ENCODE measurements at places on chromosomes 11 and 22. TPM values are rescaled to one million over a fixed set of nuclear protein-coding genes. Genes with fewer than 3 reads are reported as not detected.

DNA sequence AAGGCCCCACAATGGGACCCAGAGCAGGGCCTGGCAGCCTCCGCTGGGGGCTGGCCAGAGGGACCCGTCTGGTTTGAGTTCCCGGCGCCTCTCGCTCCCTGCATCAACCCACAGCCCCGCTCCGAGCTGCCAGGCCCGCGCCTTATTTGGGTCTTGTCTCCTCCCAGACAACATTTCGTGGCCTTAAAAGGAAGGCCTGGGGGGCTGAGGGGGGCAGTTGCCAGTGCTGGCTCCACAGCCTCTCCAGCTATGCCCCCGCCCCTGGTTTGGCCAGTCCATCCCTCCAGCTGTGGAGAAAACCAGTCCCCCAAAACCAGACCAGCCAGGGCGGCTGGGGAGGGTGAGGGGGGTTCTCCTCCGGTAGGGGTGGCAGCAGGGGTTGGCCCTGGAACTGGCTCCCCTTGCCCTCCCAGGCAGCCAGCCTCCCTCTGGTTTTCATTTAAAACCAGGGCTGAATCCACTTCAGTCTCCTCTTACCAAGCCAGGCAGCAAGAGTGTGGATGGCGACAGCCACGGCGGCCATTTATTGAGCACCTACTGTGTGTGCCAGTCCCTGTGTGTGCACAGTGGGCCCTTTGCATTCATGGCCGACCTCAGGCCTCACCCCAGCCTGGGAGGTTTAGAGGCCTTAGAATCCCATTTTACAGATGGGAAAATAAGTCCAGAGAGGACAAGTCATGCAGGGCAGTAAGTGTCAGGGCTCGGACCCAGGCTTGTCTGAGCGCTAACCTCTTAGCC, 18.6 kb downstream of the EMID1 start:
- peak; percentile 67 for DNase-seq

GRCh38 chr11:88151709-88152265, 23.5 kb downstream of the RAB38 start:
- DNase-seq = no peak

DNA sequence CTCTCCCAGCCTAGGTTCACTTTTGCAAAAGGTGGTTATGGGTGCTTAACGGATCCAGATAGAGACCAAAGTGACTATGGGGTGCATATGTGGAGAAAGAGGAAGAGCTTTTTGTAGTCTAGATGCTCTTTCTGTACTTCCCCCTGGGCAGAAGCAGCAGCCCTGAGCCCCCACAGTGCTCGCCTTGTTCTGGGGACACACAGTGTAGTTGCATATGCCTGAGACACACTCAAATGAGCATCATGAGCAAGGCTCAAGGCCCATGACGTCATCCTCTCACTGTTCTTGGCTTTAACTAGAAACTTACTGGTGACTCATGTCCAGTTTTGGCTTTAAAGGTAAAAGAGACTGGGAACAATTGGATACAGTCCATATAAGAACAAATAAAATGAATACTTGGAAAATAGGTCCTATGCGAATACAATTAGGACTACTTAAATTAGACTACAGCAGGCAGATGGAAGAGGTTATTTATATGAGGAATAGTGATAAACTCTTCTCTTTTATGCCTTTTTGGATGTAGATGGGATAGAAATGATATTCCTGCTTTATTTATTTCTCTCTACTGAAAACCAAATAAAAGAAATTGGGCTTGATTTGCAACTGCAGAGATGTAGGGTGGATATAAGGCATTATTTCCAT, 20.1 kb upstream of the PEX26 start:
- peak; percentile 88 for DNase-seq

DNA sequence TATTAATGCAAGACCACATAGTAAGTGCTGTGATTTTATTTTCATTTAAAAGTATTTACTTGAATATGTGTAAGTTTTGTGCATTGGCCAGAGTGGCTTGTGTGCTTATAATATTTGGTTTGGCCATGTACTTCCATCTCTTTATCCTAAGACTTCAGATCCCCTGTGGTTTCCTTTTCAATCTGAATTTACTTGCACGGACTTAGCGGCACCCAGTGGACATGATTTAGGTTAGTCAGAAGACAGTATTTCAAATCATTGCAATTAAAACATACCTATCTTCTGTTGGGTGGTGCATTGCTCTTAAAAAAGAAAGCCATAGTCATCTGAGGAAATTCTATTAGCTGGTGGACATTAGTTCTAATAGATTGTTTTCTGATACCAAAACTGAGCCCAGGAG, 30.7 kb downstream of the PIWIL4 start:
- no peak for DNase-seq

DNA sequence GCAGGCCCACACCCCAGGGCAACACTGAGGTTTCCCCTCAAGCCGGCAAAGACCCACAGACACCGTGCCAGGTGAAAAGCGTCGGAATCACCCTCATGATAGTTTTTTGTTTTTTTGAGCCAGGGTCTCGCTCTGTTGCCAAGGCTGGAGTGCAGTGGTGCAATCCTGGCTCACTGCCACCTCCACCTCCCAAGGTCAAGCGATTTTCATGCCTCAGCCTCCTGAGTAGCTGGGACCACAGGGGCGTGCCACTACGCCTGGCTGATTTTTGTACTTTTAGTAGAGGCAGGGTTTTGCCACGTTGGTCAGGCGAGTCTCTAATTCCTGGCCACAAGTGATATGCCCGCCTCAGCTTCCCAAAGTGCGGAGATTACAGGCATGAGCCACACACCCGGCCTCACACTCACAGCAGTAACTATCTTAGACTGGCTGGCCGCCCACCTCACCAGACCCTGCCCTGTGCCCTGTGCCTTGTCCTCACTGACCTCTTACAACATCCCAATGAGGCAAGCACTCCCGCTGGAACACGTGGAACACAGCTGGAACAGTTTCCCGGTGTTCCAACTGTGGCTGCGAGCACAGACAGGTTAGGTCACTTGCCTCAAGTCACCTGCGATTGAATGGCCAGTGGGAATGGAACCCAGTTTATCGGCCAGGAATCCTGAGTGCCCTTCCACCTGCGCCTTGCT, 21.1 kb downstream of the LRRC10B start:
- no peak for DNase-seq

DNA sequence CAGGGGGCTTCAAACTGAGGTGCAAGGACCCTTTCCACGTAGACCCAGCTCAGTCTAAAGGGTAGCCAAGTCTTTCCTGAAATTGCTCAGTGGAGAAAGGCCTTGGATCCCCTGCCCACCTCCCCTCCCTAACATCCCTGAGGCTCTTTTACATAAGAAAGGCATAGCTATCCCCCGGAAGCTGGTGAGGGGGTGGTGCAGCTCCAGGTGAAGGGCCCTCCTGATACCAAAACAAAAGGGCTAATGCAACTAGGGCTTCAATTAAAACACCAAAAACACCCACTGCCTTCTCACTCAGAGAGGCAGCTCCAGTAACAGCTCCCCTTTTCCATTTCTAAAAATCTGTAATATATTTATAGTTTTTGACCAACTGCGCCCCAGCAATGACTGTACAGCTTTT, 5.8 kb downstream of the SHANK2 start:
- no peak for DNase-seq

- no peak for DNase-seq
Measured at GRCh38 chr11:102589047-102589459, 36.1 kb downstream of the MMP20 start.

- no peak for DNase-seq
Measured at GRCh38 chr22:19085233-19085718, 36.9 kb downstream of the DGCR2 start.

GRCh38 chr11:112617977-112618826, 343.0 kb upstream of the NCAM1 start:
- no peak for DNase-seq

DNA sequence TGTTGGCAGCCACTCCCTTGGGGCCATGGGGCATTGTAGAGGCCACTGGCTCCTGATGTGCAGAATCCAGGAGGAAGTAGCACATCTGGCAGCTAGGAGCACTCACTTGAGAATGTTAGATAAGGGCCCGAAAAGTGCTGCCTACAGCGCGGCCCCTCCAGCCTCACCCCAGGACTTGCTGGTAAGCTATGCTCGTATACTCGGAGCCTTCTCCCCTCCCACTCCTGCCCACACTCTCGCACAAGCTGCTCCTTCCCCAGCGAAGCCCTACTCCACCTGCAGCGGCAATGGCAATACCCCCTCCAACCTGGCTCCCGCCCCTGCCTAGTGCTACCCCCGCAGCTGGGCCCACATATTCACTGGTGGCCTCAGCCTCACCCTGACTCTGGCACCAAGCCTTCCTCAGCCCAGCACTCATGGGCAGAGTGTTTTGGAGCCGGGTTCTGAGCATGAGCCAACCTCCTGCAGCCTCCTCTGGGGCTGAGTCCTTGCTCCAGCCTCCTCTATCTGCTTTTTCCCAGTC, 47.7 kb downstream of the PDE2A start:
- no peak for DNase-seq

DNA sequence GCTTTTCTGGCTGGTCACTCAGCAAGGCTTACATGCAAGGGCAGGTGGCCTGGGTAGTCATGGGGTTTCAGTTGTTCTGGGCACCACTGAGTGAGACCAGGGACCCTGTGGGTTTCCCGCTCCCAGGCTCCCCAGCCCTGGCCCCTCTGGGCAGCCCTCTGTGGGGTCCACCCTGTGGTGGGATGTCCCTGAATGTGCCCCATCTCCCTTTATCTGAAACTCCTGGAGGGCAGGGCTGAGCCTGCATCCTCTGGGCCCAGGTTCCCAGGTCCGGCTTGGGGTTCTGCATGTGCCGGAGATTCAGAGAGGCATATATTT, 1041.0 kb downstream of the BRD1 start:
- DNase-seq = no peak

GRCh38 chr11:99351624-99352023, 330.9 kb downstream of the CNTN5 start:
- DNase-seq = no peak

- no peak for DNase-seq
Measured at GRCh38 chr11:122779047-122779629, 59.2 kb upstream of the CRTAM start.

- no peak for DNase-seq
Measured at GRCh38 chr22:24455039-24455438, 27.6 kb downstream of the ADORA2A start.

GRCh38 chr11:118895093-118896039, 11.7 kb downstream of the CXCR5 start:
- peak; percentile 94 for DNase-seq

DNA sequence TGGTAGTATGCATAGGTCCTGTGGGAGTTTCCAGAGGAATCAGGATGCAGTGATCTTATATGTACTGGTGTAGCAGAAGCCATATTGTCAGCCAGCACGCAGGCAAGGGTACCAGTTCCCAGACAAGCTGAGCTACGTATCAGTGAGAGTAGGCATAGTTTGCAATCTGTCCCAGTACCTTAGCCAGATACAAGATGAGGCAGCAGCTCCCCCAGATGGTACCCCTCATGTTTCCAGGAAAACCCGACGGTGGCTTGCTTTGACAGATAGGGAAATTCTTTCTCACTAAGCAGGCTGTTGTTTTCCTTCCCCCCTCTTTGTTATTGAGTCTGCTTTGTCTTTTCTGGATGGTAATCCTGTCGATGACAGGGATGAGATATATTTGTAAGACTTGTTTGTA, 109.7 kb upstream of the RRM1 start:
- no peak for DNase-seq

GRCh38 chr11:46435679-46436078, 44.1 kb upstream of the CHRM4 start:
- no peak for DNase-seq

- no peak for DNase-seq
Measured at GRCh38 chr22:27185760-27186302, 528.4 kb downstream of the MIAT start.

GRCh38 chr22:42769574-42770447, 49.1 kb upstream of the A4GALT start:
- DNase-seq = peak; percentile 89

- no peak for DNase-seq
Measured at GRCh38 chr11:81897639-81898038, 836.0 kb downstream of the FAM181B start.

GRCh38 chr11:85745626-85746025, 59.6 kb upstream of the CCDC89 start:
- DNase-seq = no peak

- DNase-seq = no peak
Measured at GRCh38 chr22:28630177-28630574, 49.5 kb downstream of the TTC28 start.

- DNase-seq = no peak
Measured at GRCh38 chr22:17475318-17476230, 87.7 kb upstream of the SLC25A18 start.

DNA sequence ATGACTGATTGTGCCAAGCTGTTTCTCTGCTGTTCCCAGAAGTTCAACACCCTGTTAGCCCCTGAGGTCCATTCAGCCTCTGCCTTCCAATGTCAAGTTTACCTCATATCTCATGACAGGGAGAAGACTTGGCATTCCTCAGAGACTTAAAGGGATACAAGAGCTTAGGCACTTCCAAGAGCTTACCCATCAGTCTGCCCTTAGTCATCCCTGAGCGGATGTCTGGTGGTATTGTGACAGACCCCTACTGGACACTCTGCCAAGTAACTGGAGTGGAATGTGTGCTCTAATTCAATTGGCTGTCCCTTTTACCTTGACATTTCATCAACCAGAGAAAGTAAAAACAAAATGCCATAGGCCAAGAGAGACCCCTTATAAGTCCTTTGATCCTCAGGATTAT, 151.5 kb downstream of the AASDHPPT start:
- DNase-seq = no peak

DNA sequence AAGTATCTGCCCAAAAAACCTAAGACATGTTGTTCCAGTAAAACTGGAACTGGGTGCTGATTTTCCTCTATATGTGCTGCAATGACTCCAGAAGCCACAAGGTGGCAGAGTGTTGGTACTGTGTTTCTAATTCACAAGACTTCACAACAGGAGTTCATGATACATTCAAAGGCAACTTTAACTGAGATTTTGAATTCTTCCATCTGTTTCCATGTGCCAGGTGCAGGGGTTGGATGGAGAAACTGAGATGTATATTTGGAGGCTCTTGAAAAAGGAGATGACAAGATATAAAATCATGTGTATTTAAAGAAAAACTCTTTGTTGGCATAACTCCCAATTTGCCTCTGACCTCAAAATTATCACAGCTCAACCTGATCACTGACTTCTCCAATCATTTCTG, 1098.6 kb upstream of the CCDC90B start:
- DNase-seq = no peak

MRGPRE gene
- total RNA-seq = not detected

OR52I2 gene
- total RNA-seq = not detected

NXPE1 gene
- not detected for total RNA-seq

ANGPTL5 gene
- total RNA-seq = not detected

CENATAC gene
- 63.5 TPM for total RNA-seq

C11orf86 gene
- total RNA-seq = not detected

CSF2RB gene
- 94.8 TPM for total RNA-seq

NRGN gene
- 49.8 TPM for total RNA-seq

TNNT3 gene
- total RNA-seq = 2.0 TPM

TMEM138 gene
- 42.6 TPM for total RNA-seq

RAD9A gene
- 31.0 TPM for total RNA-seq

ANO5 gene
- 6.5 TPM for total RNA-seq

PANX2 gene
- total RNA-seq = 1.4 TPM

OR2AG1 gene
- not detected for total RNA-seq

ACTN3 gene
- total RNA-seq = not detected

OR52H1 gene
- total RNA-seq = 0.64 TPM

RIMBP3C gene
- total RNA-seq = not detected

MYO18B gene
- 0.79 TPM for total RNA-seq

C11orf21 gene
- total RNA-seq = 19.9 TPM

GAL3ST3 gene
- total RNA-seq = not detected

BIK gene
- 1.2 TPM for total RNA-seq

SNX19 gene
- 46.2 TPM for total RNA-seq

FDXACB1 gene
- 3.6 TPM for total RNA-seq
